ENCODE measurements at places on chromosomes 5 and 9. TPM values are rescaled to one million over a fixed set of nuclear protein-coding genes. Genes with fewer than 3 reads are reported as not detected.

Gene MEGF10
- total RNA-seq: 3.3 TPM

DNA sequence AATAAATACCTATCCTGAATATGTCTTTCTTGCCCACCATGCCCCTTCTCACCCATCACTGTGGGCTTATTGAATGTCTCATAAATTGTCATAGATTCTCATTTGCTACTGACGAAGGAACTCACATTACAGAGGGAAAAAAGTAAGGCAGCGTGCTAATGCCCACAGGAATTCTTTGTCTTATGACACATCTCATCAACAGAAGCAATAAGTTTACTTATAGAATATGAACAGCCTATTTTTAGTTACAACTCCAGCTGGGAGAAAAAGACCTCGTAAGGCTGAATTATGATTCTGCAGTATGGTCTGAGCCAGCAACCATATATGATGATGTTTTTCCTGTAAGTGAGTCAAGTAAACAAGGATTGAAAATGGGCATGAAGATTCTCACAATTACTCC, 22.4 kb upstream of the ATG10 start:
- DNase-seq: no peak

- DNase-seq: no peak
Observed at GRCh38 chr5:126561908-126562307, 33.1 kb downstream of the ALDH7A1 start.

- DNase-seq: no peak
Observed at GRCh38 chr5:116340799-116341198, 233.8 kb downstream of the SEMA6A start.

Gene GCNT1
- 5.4 TPM for total RNA-seq

DNA sequence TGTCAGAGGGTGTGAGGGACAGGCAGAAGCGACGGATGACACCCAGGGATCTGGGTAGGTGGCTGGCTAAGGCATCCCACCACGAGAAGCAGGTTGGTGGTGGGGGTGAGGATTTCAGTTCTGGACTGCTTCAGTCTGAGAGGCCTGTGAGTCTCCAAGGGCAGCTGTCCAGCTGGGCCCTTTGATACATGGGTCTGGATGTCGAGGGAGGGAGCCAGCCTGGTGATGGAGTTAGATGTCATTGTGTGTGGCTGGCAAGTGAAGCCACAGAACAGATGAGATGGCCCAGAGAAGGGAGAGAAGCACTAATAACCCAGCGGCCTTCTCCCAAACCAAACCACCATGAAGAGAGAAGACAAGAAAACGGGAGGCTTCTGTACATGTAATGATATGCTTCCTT, 11.1 kb downstream of the MED27 start:
- no peak for DNase-seq

DNA sequence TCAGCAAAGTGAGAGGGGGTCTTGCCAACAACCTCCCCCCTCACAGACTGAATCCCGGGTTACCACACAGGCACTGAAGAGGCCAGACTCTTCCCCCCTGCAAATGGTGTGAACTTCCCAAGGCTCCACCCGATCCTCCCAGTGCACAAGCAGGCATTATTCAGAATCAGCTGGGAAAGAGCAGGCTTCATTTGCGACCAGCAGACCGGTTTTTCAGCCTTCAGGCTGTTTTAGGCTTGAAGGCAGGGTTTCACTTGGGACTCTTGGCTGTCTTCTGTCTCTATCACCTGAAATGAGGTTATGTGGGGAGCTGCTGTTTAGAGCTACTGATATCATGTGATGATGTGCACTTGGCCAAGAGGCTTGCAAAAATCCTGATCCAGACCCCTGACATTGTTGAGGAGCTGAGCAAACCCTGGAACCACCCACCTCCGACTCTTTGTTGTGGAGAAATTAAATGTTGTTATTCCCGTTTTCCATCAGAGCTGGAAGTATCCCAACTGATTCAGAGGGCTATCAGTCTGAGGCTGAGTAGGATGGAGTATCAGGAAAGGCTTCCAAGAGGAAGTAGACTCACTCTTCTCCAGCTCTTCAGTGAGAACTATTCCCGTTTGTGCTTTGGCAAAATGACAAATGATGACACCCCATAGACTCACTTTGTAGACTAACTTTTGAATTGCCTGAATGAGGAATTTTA, 63.3 kb upstream of the ZFR start:
- DNase-seq: peak; percentile 70

DNA sequence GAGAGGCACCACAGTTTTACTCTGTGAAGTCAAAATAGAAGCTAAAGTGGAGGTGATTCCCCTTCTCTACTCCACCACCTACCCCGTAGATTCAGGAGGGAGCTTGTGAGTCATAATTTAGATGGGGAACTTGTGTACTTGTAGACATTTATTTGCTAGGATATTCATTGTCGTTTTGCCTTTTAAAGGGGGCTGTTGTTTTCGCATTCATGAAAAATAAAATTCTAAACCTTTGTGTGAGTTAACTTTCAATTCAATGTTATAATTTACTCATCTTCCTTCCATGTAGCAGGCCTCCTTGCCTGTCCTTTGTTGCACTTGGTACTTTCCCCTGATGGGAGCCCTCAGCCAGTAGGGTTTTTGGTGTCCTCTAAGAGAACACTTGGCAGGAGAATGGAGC, 22.0 kb downstream of the SECISBP2 start:
- DNase-seq: no peak

Gene MTX3
- total RNA-seq: 17.8 TPM

DNA sequence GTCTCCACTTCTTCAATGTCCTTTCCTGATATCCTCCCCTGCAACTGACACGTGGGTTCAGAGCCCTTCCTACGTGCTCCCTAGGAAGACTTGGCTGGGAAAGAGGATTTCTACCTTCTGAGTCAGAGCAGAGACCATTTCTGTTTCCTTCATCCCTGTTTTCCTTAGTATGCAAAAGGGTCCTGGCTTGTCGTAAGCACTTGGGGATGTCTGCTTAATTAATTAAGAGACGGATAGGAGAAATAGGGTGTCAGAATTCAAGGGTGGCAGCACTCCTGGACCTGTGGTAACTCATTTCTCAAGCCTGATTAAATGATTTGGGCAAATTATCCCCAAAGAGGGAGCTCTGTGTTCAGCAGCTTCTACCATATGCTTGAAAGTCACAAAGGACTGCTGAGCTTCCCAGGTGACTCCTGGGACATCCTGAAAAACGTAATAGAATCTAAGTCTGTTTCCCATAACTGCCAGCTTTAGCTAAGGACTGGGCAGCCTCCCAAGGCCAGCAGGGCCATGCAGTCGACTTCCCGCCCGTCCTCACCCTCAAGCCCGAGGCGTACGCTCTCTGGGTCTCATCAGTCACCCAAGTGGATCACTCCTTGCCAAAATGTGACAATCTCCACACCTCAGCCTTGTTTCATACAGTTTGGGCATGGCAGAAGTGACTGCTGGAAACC, 20.5 kb downstream of the ABCA1 start:
- peak; percentile 73 for DNase-seq

DNA sequence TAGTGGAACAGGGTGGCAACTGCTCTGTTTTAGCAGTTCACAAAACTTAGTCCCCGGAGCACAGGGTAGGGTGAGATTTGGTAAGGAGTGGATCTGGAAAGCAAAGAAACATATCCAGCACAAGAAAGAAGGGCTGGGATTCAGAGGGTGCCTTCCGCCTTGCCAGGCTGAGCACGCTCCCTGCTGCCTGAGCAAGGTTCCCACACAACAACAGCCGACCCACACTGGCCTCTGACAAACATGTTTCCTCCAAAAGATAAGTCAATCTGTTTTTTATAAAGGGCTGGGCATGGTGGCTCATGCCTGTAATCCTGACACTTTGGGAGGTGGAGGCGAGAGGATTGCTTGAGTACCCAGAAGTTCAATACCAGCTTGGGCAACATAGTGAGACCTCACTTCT, 45.8 kb downstream of the RAB3C start:
- DNase-seq: no peak

DNA sequence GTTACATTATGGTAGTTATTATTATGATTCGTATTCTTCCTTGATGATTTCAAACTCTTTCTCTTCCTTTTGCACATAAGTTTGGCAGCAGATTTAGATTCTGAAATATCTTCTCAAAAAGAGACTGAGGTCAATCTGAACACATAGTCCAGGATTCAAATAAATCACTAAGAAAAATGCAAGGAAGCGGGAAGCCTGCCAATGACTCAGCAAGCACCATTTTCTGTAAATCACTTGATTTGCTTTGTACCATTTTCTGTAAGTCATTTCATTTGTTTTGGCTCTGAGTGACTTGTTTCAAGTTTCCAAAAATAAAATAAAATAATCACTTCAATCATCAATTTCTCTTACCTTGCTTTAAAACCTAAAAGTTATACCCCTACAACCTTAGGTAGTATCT, 24.6 kb upstream of the GLIS3 start:
- DNase-seq: no peak

DNA sequence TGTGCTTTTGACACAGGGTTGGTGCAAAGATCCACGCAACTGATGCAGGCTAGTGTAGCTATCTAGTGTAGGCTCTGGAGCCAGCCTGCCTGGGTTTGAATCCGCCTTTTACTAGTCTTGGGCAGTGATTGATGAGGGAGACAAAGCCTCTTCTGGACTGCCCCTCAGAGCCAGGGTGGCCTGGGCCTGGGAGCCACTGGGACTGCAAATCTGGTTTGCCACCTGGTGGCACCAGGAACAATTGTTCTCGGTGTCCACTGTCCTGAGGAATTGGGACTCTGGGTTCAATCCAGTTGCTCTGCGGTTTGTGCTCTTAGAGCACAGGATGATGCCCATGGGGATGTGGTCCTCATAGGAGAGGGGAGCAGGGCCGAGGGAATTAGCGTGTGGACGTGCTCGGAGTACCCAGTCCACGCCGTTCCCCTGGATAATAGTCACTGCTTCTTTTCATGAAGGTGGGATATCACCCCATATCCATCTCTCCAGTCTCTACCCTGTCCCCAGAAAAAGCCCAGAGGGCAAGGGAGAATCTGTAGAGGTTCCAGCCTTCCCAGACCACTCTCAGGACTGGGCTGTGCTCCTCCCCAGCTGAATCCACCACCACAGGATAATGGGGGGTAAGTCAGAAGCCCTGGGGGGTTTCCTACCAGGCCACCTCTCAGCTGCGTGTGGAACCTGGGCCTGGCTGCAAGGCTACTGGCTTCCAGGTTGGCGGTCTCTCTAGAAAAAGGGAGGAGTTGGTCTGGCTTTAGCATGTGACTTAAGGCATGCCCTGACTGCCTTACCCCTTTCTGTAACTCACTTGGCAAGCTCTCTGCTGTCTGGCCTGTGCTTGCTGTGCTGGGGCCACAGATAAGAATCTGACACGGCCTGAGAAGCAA, 1.9 kb downstream of the B4GALT7 start:
- DNase-seq: no peak

All from sigmoid colon (tissue), 7 donors.